ENCODE measurements at places on chromosomes 4 and X.

GRCh38 chr4:118911238-118911703 is 22.6 kb downstream of the SYNPO2 start:
- DNase-seq, result no peak

DNA sequence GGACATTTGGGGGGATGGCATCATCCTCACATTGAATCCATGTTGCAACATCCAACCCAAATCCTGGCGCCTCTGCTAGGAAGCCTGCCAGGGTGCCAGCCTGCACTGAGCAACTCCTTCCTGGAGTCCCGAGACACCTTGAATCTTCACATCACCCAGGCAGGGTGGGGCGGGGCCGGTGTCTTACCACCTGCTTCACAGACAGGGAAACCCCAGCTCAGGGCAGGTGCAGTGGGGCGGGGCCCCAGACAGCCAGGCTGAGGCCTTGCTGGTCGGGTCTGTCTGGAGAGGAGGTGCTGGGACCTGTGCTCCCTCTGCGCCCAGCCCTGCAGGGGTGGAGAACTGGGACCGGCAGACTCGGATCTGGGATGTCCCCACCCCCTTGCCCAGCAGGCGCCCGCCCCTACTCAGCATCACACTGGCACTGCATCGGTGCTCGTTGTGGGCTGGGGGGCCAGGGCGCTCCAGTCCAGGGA is 31.5 kb upstream of the HTRA3 start:
- DNase-seq, result no peak

GRCh38 chrX:119402588-119402987 is 3.5 kb downstream of the SLC25A43 start:
- DNase-seq, result no peak

- no peak for DNase-seq
Measured at GRCh38 chr4:24589448-24589847, 5.1 kb upstream of the DHX15 start.

DNA sequence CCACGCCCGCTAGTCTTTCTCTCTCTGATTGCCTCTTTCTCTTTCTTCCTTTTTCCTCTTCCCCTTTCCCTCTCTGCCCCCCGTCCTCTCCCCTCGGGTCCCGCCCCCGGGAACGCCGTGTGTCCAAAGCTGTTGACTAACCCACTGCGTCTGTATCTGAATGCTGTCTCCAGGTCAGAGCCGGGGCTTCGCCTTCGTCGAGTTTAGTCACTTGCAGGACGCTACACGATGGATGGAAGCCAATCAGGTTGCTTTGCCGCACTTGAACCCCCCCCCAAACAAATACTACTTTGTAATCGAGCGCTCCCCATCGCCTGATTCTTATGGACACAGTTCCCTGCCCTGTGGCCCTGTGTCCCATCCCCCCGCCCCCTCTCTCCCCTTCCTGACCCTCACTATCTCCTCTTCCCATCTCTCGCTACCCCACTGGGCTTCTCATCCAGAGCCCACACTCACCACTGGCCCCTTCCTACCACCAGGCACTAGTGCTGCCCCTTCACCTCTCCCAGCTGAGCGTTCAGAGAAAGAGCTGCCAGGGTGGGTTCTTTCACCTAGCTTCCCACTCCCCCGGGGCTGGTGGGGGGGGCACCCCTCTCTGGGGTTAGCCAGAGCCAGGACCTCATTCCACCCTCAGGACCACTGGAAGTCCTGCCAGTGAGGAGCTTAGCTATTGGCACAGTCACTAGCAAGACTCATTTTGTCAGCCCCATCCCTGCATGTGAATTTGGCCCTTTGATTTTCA is 18.6 kb upstream of the UBA1 start:
- no peak for DNase-seq

- no peak for DNase-seq
Measured at GRCh38 chr4:158133551-158133950, 39.3 kb downstream of the GASK1B start.

- no peak for DNase-seq
Measured at GRCh38 chrX:113274345-113274744, 433.7 kb upstream of the AMOT start.

DNA sequence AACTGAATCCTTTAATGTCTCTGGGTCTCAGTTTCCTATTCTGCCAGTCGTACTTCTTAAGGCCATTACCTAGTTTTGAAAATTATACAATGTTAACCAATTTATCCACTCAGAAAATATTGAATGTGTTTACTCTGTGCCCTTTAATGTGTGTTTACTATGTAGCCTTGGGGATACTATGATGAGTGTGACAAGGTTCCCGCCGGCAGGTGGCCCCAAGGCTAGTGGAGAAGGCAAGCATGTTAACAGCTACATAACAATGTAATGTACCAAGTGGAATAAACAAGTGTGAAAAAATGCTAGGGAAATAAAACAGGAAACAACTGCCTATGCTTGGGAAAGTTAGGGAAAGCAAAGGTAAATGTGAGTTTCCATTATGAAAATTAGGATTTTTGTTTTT is 187.3 kb upstream of the MBNL3 start:
- no peak for DNase-seq

DNA sequence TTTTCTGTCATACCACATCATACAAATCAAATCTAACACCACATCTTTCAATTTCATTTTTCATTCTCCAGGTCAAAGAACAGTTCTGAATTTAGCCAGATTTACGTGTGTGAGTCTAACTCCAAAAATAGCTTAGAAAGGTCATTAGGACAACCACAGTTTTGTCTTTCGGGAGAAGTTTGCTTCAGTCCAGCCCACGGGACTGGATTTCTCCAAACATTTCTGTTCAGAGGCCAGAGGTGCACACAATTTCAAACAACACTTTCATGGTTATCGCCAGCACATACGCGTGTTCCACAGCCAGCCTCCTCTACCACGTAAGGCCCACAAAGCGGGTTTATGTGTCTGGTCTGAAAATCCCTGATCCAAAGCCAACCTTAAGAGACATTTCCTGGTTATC is 65.9 kb downstream of the VEGFC start:
- no peak for DNase-seq

- DNase-seq, result no peak
Measured at GRCh38 chrX:119529345-119530276, 35.6 kb downstream of the STEEP1 start.

GRCh38 chr4:24867766-24868296 is 45.0 kb downstream of the CCDC149 start:
- no peak for DNase-seq

- peak; percentile 65 for DNase-seq
Measured at GRCh38 chr4:185004562-185005218, 13.6 kb upstream of the HELT start.

- no peak for DNase-seq
Measured at GRCh38 chrX:12315526-12315925, 177.3 kb downstream of the FRMPD4 start.

- DNase-seq, result no peak
Measured at GRCh38 chr4:119525005-119525749, 103.4 kb downstream of the PDE5A start.

DNA sequence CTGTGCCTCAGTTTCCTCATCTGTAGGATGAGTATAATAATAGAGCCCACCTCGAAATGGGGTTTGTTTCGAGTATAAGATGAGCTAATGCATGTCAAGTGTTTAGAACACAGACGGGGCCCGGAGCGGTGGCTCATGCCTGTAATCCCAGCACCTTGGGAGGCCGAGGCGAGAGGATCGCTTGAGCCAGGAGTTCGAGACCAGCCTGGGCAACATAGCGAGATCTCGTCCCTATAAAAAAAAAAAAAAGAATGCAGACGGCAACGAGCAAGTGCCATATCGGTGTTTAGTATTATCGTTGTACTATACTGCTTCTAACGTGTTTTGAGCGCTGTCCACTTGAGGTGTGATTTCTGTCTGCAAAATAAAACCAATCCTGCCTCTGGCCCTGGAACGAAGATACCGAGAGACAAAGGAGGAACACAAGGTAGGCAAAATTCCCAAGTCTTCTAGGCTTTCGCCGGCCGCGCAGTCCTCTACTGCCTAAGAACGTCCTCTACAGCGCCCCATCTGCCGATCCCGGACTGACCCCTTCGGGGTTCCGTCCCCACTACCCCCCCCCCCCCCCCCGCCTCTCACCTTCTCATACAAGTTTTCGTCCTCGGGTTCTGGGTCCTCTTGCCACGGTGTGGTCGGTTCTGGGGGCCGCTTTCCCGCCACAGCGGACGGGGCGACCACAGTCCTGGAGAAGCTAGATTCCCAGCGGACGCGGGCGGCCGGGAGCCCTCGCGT is 442 bp downstream of the NDUFB11 start:
- DNase-seq, result no peak

DNA sequence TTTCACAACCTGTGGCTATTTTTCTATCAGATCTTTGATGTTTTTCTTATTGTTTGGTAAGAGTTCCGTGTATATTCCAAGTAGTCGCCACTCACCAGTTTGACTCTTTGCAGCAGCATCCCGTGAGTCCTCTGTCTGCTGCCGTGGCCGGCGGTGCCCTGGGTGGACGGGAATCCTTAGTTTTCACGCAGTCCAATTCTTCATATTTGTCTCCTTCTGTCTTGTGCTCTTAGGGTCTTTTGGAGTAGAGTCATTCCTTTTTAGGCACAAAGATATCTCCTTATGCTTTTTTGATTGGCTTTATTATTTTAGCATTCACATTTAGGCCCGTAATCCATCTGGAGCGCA is 94.9 kb upstream of the MSX1 start:
- DNase-seq, result no peak

DNA sequence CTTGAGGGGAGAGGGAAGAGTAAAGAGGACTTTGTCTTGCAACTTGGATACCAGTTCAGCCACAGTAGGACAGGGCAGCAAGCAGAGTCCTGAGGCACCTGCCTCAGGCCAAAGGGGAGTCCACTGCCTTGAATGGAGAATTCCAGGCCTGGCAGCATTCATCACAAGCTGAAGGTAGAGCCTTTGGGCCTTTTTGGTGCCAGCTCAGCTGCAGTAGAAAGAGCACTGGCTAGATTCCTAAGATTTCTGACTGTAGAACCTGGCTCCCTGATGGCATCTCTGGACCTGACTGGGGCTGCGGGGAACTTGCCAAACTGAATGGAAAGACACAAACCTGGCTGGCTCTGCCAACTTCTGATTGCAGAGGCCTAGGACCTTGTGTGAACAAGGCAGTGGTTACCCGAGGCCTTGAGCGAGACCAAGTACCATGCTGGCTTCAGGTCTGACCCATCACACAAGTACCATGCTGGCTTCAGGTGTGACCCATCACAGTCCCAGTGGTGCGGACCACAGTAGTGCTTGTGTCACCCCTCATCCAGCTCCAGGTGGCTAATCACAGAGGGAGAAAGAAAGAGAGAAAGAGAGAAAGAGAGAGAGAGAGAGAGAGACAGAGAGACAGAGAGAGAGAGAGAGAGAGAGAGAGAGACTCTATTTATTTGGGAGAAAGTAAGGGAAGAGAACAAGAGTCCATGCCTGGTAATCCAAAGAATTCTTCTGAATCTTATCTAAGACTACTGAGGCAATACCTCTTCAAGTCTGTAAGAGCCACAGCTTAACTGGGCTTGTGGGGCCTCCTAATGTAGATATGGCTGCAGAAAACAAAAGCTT is 137.6 kb upstream of the SPIN4 start:
- DNase-seq, result no peak

- DNase-seq, result no peak
Measured at GRCh38 chr4:158566860-158567259, 45.2 kb downstream of the RXFP1 start.

DNA sequence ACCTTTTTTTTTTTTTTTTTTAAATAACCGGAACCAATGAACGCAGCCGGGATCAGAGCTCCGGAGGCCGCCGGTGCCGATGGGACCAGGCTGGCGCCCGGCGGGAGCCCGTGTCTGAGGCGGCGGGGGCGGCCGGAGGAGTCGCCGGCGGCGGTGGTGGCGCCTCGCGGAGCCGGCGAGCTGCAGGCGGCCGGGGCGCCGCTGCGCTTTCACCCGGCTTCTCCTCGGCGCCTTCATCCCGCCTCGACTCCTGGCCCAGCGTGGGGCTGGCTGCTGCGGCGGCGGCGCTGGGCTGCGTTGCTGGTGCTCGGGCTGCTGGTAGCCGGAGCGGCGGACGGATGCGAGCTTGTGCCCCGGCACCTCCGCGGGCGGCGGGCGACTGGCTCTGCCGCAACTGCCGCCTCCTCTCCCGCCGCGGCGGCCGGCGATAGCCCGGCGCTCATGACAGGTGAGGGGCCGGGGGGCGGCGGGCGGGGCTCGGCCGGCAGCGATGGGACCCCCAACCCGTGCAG is 337 bp downstream of the STIM2 start:
- DNase-seq, result peak; percentile 83

- DNase-seq, result no peak
Measured at GRCh38 chr4:156992943-156993342, 21.3 kb upstream of the PDGFC start.

- DNase-seq, result peak; percentile 49
Measured at GRCh38 chr4:46844325-46844917, 64.6 kb downstream of the COX7B2 start.

DNA sequence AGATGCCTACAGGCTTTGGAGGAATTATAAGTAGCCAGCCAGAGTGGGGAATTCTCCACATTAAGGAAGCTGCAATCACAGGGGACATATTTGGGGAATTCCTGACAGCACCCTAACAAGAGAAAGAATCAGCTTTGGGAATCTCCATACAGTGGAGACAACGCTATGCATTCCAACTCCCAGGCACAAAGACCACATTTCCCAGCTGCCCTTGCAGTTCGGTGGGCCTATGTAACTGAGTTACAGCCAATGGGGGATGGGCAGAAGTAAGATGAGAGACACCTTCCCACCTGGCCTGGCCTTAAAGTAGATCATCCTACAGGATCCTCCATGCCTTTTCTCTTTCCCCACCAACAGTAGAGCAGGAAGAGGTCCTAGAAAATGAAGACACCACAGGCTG is 43.4 kb upstream of the CCKAR start:
- DNase-seq, result no peak

GRCh38 chr4:13783800-13784411 is 156.4 kb upstream of the BOD1L1 start:
- no peak for DNase-seq

DNA sequence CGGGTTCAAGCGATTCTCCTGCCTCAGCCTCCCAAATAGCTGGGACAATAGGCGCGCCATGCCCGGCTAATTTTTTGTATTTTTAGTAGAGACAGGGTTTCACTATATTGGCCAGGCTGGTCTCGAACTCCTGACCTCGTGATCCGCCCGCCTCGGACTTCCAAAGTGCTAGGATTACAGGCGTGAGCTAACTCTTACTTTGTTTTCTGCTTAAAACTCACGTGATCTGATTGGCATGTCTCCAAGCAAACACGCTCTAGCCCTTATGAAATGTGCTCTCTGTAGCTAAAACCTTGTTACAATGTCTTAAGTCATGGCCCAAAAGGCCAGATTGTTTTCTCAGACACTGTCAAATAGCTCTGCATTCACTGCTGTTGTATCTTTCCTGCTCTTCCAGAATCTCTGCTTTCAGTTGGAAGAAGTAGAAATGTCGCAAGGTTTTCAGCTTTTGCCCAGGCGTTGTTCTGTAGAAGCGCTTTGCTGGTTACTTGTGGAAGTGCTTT is 39.7 kb upstream of the OGT start:
- DNase-seq, result no peak

DNA sequence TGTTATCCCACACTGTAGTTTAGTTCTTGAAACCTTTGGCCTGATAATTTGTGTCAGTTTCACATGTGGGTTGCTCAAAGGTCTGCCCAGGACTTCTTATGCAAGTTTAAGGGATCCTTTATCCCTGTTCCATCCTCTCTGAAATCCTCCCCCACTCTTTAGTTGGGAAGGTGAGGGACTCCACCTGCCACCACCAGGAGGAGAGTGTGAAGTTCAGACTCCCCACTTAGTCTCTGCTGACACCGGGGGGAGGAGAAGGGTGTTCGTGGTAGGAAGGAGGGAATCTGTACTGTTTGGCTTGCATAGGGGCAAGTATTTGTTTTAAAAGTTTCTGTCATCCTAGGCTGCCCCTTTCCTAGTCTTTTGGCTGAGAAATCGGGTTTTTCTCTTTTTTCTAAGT is 211.8 kb downstream of the PPP4R3C start:
- DNase-seq, result no peak

GRCh38 chr4:16100833-16101232 is 17.0 kb upstream of the PROM1 start:
- no peak for DNase-seq

Data from ecto neural progenitor cell (in vitro differentiated cells).